Astrocyte of the hippocampus (primary cell): ENCODE measurements at places on chromosomes 1 and 21.

DNA sequence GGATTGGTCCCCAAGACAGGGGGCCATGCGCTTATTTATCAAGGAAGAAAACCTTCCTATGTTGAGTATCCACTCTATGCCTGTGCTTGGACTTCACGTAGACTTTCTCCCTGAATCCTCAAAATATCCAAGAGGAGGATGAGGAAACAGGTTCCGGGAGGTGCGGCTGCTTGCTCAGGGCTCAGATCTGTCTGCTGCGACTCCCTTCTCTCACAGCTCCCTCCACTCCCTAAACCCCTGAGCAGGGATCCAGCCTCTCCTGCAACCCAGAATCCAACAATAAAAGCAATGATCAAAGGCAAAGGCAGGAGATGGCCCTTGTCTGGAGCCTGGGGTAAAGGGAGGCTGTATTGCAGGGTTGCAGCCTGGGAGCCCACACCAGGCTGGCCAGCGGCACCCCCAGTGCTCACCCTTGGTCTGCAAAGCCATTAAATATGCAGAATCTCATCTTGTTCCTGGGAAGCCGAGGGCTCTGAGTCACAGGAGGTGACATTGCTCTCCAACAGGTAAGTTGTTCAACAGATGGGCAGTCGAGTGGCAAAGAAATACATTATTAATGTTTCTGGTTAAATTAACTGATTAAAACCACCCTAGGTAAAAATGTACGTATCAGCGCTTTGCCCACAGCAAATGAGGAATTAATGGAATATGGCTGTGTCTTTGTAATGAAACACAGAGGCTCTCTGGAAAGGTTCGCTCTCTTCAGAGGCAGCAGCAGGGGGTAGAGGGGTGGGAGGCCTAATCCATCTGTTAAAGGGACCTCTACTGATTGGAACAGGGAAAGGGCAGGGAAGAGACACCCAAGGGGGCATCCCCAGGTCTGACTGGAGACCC is 111.5 kb downstream of the GRIK3 start:
- DNase-seq, result no peak

DNA sequence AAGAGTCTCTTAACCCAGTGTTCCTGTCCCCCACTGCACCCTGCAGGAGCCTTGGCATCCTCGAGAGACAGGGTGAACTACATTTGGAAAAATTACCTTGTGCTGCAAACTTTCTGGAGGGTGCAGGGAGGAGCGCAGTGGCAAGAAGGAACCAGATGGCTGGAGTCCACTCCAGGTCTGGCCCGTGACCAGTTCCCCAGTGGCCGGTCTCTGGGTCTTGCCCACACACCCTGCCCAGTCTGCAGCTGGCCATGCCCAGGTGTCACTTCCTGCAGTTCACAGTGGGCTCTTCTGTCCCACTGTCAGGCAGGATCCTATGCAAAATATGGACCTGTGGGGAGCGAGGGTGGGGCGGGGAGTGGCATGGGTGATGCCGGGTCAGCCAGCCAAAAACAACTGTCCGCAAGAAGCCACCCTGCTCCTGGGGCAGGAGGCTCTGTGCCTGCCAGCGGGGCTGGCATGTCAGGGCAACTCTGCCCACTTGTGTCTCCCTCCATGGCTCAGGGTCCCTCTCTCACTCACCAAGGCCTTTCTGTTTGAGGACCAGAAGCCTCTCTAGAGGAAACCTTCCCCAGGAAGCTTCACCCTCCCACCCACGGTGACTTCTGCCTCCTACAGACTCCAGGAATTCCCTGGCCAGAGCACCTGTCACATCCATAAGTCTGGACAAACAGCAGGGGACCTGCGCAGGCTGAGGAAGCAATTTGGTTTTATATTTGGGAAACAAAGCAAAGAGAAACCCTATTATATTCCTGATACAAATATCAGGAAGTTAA is 55.6 kb downstream of the KIF21B start:
- no peak for DNase-seq

- peak; percentile 25 for DNase-seq
Measured at GRCh38 chr1:117613249-117613968, 7.6 kb downstream of the TENT5C start.

- peak; percentile 45 for DNase-seq
Measured at GRCh38 chr1:192787914-192788585, 20.8 kb upstream of the RGS2 start.

DNA sequence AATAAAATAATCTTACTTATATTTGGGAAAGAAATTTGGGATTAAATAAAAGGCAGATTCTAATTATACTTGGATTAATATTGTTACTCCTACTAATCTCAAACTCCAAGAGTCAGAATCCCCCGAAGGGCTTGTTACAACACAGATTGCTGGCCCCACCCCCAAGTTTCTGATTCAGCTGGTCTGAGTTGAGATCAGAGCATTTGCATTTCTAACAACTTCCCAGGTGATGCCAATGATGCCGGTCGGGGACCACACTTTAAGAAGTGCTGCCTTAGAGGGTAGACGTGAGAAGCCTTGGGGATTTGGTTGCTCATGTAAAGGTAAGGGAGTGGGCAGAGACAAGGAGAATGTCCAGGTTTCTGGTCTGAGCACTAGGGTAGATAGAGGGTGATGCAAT is 47.2 kb downstream of the FMN2 start:
- DNase-seq, result no peak

GRCh38 chr1:18719786-18720451 is 89.3 kb downstream of the PAX7 start:
- no peak for DNase-seq

DNA sequence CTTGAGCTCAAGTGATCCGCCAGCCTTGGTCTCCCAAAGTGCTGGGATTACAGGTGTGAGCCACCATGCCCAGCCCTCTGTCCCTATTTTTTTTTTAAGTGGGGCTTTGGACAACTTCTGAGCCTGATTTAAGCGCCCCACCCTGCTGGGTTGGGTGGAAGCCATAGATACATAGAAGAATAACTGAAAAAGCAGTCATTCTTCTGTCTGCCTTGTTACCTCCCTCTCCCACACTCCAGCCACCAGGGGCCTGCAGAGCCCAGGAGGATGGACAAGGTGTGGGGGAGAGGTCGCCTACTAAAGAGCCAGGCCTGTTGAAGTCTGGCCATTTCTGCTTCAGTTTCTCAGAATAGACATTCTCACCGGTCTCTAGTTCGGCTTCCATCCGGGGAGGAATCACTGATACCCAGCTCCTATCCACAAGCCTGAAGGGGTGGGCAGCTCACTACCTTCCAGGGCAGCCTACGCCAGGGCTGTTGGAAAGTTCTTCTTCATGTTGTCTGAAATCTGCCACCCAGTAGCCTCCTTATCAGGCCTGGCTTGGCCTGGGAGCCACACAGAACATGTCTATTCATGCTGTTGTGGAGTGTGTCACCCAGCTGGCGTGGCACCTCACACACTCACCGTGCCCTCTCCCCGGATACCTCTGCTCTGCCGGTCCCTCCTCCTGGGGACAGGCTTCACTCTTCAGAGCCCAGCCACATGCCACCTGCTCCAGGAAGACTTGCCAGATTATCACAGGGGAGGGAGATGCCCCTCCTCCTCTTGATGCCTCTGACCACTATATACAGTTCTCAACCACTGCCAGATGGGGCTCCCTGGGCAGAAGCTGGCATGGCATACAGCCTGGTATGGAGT is 27.7 kb downstream of the KNCN start:
- DNase-seq, result no peak
